GM12891 (cell line): ENCODE measurements at places on chromosomes 3 and 15.

DNA sequence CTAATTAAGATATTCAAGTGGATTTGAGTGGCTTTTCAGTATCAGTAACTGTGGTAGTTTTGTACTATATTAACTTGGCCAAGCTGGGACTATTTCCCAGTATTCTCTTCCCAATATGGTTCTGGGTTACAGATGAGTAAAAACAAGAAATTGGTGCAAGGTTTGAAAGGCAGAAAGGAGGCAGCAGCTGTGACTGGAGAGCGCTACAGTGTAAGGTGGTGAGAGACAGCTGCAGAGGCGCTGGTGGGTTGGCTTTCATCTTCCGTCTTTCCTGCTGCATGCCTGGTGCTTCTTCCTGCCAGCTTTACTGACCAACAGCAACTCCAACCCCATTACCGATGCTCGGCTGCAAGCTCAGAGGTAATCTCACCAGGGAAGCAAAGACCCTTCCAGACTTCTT lies 9.8 kb downstream of the DPH3 start:
- DNase-seq: no peak

- DNase-seq: no peak
Observed at GRCh38 chr3:72617424-72618024, 230.7 kb downstream of the SHQ1 start.

- no peak for DNase-seq
Observed at GRCh38 chr3:25695731-25696420, 31.2 kb upstream of the TOP2B start.

- DNase-seq: no peak
Observed at GRCh38 chr15:31017311-31017710, 25.9 kb upstream of the MTMR10 start.

DNA sequence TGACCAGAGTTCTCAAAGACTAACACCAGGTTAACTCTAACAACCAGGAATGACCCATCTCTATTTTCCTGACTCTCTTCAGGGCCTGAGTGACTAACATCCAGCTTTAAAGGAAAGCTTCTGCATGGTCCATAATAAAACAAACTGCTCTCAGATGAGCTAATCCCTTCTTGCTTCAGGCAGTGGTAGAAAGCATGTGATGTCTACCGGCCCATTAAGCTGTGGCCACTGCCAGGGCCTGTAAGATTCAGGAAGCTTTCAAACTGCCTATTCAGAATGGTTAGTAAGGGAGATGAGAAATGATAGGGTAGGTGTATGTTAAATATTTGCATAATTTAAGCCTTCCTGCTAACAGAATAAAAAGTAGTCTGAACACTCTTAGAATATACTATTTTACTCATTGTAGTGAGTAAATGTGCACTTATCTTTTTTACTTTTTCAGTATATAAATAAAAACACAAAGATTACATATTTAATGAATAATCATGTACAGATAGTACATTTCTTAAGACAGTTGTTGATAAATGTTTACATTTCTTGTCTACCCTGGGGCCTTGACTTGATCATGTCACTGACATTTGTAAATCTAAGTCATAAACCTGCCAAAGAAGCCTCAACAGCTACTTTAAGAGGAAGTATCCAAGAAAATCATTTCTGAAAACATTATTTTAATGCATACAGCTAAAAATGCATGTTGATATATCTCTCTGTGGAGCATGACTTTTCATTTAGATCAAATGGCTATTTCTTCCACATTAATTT lies 222.0 kb downstream of the MCTP2 start:
- DNase-seq: no peak

- no peak for DNase-seq
Observed at GRCh38 chr3:24615177-24615576, 120.5 kb upstream of the THRB start.

DNA sequence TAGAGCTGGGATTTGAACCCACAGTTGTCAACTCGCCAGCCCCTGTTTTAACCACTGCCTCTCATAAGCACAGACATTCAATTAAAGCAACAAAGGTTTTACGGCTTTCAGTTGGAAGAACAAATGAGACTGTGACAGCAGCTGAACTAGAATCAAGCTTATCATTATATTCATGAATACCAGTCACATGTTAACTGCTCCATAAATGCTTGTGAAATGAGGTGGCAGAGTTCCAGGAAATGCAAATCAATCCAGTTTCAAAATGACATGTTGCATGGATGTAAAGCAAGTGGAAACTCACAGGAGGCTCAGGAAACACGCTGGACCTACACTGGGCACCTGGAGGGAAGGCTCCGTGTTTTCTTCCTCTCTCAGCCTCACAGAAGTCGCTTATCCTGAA lies 3.9 kb downstream of the GP5 start:
- DNase-seq: no peak

GRCh38 chr15:54839379-54839778 lies 357.4 kb downstream of the RSL24D1 start:
- DNase-seq: no peak

DNA sequence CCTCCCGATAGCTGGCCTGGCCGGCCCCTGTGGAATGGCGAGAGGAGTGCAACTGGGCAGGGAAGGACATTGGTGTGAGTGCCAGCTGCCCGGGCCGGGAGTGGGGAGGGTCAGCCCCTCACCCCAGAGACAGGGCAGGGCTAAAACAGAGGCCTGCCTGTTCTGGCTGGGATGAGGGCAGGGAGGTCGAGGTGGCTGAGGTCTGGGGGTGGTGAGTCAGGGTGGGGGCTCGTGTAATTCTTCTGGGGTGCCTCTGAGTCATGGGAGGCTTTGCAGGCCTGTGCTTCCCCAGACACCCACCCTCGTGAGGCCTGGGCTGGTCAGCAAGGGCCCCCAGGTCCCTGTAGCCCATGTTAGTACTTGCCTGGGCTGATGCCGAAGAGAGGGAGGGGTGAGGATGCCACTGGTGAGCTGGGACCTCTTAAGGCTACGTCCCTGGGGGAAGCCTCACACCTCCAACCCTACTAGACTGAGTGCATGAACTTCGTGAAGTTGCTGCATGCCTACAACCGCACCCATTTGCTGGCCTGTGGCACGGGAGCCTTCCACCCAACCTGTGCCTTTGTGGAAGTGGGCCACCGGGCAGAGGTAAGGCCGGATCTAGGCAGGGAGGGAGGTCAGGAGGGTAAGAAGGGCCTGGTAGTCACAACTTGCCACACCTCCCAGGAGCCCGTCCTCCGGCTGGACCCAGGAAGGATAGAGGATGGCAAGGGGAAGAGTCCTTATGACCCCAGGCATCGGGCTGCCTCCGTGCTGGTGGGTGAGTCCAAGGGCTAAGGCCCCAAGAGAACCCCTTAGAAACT lies 1.7 kb downstream of the SEMA3B start:
- DNase-seq: no peak

DNA sequence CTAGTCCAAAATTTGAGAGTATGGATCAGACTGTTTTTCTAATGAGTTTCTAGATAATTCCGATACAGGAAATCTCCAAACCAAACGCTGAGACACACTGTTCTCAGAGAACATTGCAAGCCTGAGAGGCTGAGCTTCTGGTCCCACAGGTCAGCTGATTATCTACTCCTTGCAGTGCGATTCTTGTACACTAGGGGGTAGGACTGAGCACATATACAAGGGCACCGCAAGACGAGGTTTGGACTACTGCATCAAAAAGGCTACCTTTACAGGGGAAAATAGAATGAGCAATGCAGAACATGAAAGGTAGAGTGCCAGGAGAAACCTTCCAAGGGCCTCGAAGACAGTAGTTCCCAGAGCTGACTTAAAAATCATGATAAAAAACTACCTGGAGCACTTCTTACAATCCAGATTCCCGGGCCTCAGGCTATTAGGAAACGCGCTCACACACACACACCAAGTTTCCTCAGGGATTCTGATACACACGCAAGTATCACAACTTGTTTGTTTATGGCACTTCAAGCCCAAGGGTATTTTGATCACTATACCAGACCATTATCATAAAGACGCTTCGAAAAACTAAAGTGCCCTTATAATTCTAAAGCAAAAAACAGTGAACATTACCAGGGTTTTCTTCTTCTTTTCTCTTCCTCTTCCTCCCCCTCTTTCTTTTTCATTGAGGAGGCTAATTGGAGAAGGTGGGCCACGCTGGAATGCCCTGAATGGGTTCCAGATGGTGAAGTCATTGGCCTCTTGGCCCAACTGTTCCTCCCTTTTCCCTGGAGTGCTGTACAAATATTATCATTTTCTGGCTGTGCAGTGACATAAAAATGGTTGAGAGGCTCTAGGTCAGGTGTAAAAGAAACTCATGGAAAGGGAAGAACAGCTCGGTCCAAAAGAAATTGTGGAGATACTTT lies 61.8 kb downstream of the SLC12A8 start:
- no peak for DNase-seq

DNA sequence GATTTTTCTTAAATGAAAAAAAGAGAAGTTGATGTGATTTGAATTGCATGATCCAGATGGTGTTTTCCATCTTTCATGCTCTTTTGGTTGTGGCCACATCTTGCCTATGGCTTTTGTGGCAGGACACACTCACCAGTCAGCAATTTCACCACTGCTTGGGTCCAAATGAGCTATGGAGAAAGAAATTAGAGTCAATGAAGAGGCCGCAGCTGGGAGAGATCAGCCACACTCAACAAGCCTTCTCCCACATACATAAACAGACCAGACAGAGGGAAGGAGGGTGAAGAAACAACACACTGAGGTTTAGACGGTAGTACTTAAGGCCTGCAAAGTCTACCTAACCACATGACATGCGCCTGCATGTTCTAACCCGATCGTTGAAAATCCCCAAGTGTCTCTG lies 110.7 kb upstream of the CDIN1 start:
- no peak for DNase-seq

DNA sequence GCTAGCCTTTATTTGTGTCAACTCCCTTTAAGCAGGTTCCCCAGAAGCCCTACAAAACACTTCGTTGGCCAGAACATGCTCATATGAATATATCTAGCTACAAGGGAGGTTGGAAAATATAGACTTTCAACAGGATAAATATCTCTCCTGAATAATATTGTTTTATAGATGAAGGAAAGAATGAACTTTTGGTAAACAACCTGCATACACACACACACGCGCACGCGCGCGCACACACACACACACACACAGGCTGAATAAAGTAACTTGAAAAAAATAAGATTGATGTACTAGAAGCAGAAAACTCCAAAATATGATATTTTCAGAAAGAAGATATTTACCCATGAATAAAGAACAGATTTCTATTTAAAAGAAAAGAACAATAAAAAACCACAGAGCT lies 72.4 kb upstream of the GADL1 start:
- DNase-seq: no peak

DNA sequence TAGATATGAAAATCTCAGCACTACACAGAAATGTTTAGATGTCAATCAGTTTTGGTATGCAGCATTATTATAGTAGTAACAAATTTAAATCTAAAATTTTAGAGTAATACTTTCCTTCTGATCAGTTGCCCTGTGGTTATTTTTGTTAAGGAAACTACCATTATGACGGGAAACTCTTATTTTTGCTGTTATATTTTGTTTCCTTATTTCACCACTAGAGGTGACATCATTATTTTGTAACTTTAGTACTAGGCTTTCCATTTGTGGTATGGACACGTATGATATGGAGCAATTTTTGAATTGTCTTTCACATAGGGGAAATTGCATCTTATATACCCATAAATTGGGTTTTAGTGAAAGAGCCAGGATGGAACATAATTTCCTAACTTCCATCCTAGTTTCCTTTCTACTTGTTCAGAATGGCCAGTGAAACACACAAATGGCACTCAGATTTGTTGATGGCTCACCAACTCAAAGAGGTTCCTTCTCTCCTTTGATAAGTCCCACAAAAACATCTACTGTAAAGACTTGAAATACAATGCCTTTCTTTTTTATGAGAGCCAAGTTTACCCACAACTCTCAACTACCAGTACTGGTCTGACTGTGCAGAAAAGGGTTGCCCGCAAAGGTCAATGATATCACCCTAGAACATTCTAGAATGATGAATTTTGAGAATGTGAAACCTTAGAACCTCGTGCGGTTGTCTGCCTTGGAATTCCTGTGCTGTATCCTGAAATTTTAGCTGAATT lies 19.4 kb upstream of the PPP4R2 start:
- no peak for DNase-seq

- no peak for DNase-seq
Observed at GRCh38 chr3:73510784-73511183, 114.0 kb downstream of the PDZRN3 start.

DNA sequence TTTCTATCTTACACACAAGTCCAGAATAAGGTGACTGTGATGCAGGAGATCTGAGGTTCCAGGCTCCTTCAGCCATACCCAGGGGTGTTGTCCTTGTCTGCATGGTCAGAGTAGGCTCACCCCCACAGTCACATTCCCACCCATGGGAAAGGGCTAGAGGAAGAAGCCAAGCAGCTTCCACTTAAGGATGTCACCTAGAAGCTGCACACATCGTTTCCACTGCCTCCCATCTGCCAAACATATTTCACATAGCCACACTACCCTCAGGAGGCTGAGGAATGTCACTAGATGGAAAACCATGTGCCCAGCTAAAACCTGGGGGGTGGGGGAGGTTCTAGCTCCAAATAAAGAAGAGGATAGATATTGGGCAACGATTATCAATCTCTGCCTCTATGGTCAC lies 58.1 kb downstream of the TMEM39A start:
- no peak for DNase-seq

GRCh38 chr3:78483090-78483489 lies 1284.7 kb downstream of the ROBO1 start:
- no peak for DNase-seq

- no peak for DNase-seq
Observed at GRCh38 chr3:197007953-197008352, 21.7 kb downstream of the MELTF start.

GRCh38 chr3:128971421-128972100 lies 22.3 kb downstream of the CFAP92 start:
- no peak for DNase-seq

- no peak for DNase-seq
Observed at GRCh38 chr3:159982442-159982974, 6.1 kb upstream of the IL12A start.

DNA sequence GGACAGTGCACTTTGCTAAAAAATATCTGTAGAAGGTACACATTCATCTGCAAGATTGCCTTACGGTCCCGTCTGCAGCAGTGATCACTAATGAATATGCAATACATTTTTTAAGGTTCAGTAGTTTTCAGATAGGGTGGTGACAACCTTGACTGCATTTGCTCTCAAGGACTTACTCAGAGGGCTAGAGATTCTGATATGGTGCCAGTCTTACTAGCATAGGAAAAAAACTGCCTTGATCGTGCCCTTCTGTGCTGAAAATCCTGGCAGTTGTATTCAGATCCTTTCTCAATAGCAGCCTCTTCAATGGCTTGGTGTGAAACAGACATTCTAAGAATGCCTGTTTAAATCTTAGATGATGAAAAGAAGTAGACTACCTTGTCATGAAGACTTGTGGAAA lies 411.9 kb upstream of the CCDC54 start:
- DNase-seq: no peak

DNA sequence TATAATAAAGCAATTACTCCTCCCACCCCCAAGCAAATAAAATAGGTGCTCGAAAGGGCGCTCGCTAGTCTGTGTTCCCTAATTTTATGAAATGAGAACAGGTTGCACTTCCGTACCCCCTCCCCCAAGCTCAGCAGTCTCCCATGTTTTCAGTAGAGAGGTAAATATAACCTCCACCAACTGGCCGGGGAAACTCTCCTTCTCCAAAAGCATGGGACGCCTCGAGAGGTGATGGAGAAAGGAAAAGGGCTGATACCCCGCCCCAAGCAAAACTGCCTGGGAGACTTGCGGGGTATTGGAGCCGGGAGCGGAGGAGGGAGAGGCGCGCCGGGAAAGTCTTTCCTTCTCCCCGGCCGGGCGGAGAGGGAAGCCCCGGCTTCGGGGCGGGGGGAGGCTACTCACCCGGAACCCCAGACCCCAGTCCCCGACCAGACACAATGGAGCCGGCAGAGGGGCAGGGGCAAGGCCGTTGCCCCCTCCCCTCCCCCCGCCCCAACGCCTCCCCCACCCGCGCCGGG lies 605 bp downstream of the DCUN1D1 start:
- DNase-seq: no peak

- DNase-seq: no peak
Observed at GRCh38 chr3:184085389-184085852, 11.4 kb upstream of the HTR3E start.
